ENCODE measurements at places on chromosomes 5 and 9. TPM values are rescaled to one million over a fixed set of nuclear protein-coding genes. Genes with fewer than 3 reads are reported as not detected.
A peak's percentile ranks its signal among the peaks of the same experiment; 100 is the strongest.

Gene SPINK7
- total RNA-seq: not detected

Gene ARID3C
- not detected for total RNA-seq

GRCh38 chr5:35803191-35803651 lies 53.5 kb upstream of the IL7R start:
- DNase-seq: no peak

DNA sequence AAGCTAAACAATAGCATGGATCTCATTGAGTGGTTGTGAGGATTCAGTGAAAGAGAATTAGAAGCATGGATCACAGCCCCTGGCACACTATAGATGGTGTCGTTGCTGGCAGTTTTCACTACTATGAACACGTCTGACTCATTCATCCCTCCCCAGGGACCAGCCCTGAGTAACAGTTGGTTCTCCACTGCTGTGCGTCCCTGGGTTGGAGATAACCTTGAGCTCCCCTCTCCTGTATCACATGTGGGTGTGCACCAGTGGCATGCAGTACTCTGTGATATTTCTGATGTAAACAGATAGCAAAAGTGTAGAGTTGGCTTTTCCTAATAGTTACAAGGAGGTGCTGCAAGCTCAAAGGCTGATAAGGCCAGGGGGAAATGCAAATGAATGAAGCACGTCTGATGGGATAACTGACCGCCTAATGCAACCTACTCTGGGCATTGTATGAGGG lies 8.8 kb upstream of the LCP2 start:
- no peak for DNase-seq

- DNase-seq: no peak
Observed at GRCh38 chr5:116420540-116420939, 154.1 kb downstream of the SEMA6A start.

- DNase-seq: no peak
Observed at GRCh38 chr9:108073823-108074222, 584.3 kb upstream of the KLF4 start.

GRCh38 chr9:123795336-123795735 lies 134.6 kb downstream of the DENND1A start:
- no peak for DNase-seq

GRCh38 chr9:80500300-80500699 lies 928.5 kb downstream of the TLE4 start:
- DNase-seq: no peak

DNA sequence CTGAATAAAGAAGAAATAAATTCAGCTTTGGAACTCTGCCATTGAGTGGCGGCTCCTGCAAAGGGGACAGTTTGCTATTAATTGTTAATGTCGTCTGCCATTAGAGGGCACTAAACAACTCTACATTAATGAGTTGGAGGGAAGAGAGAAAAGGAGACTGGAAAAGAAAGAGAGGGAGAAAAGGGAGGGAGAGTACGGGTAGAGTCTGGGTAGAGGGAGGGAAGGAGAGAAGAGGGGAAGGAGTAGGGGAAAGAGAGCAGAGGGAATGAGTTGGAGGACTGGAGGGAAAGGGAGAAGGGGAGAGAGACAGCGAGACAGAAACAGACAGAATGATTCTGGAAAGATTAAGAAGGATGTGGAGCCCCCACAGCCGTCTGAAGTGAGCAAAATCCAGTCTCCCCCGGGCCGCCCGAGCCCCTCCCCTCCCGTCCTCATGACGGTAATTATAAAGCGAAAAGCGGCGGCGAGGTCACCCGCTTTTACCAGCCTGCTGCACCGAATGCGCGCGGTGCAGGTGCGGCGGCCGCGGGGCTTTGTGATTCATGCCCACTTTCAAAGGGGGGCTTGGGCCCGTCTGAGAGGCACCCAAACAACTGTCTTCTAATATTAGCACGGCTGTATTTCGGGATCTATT lies 1.9 kb upstream of the FST start:
- DNase-seq: peak; percentile 79

- no peak for DNase-seq
Observed at GRCh38 chr5:10162468-10162867, 87.2 kb downstream of the ATPSCKMT start.

DNA sequence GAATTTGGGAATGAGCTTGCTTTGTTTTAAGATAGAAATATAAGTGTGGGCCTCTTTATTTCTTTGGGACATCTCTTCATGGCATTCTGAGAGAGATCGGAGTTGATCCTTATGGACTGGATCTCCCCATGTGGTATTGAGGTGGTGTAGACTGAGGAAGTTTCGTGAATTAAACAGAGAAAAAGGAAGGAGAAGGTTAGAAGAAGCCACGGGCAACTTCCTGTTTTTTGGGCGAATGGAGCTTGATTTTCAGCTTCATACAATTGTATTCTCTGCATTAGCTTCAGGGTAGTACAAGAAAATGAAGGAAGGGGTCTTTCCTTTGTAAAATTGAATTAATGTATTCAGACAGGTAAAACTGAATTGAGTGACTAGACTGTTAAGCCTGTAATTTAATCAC lies 70.5 kb upstream of the HMHB1 start:
- no peak for DNase-seq

- no peak for DNase-seq
Observed at GRCh38 chr5:111345731-111346130, 121.5 kb downstream of the CAMK4 start.

All from HepG2 (cell line).